ENCODE measurements at places on chromosomes 7 and 10. TPM values are rescaled to one million over a fixed set of nuclear protein-coding genes. Genes with fewer than 3 reads are reported as not detected.

Gene AFAP1L2
- total RNA-seq: 55.0 TPM

Gene NMT2
- total RNA-seq: 20.2 TPM

Gene SLC35B4
- 13.8 TPM for total RNA-seq

Gene CHST3
- 29.6 TPM for total RNA-seq

Gene PON3
- total RNA-seq: 7.2 TPM

Gene SEMA3C
- 212 TPM for total RNA-seq

Gene THSD7A
- total RNA-seq: 10.6 TPM
